ENCODE measurements at places on chromosomes 6 and 20. TPM values are rescaled to one million over a fixed set of nuclear protein-coding genes. Genes with fewer than 3 reads are reported as not detected.
A peak's percentile ranks its signal among the peaks of the same experiment; 100 is the strongest.

The RBL1 gene
- 10.3 TPM for total RNA-seq

The PTK7 gene
- total RNA-seq = 53.8 TPM

The NR2E1 gene
- not detected for total RNA-seq

The FAM83C gene
- not detected for total RNA-seq

The AVP gene
- total RNA-seq = not detected

The BCAS1 gene
- 0.29 TPM for total RNA-seq

The CST2 gene
- total RNA-seq = not detected

- DNase-seq = no peak
Measured at GRCh38 chr6:157068691-157069324, 254.5 kb downstream of the TMEM242 start.

DNA sequence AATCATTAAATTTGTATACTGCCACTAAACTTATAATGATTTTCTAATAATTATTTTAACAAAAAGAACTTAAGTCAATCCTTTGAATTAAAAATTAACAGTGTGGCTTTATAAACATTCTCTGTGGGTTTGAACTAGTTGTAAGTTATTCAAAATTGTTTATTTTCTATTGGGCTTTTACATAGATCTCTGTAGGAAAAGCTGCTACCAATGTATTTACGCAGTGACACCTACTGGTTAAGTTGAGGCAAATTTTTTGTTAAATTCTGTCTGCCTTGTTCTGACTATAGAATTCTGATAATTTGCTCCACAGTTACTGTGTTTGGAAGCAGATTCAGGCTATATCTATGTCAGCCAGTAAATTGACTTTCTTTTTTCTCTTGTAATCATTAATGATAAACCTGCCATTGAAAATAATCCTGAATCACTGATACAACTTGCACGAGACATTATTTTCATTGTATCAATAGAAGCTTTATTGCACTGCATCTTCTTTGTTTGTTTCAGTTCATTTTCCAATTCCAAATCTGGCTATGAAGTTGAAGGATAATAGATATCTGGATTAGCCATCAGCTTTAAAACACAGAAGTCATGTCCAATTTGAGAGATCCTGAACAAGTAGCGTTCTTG, 66.0 kb upstream of the UTRN start:
- DNase-seq = no peak

DNA sequence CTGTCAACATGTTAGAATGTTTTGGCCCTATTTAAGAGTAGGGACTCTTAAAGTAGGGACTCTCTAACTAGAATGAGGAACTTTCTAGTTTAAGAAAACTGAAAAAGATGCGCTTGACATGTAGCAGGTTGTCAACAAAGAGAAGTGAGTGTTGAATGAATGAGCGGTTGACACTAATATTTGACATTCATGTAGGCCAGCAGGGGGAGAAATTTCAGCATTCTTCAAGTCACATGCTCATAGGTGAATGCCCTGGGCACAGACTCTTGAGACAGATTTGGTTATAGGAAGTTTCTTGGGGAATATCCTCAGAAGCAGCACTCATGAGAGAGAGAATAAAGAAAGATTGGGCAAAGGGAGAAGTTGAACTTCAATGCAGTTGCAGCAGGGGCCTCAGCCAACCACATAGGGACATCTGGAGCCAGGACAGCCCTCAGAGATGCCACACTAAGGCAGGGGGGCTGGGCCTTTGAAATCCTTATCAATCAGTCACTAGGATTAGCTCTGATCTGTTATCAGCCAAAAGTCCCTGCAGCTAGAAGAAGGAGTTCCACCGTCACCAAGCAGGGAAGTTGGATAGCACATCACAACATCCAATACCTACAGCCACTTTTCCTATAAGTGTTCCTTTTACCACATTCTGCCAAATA, 145.1 kb upstream of the FKBP1C start:
- DNase-seq = no peak

DNA sequence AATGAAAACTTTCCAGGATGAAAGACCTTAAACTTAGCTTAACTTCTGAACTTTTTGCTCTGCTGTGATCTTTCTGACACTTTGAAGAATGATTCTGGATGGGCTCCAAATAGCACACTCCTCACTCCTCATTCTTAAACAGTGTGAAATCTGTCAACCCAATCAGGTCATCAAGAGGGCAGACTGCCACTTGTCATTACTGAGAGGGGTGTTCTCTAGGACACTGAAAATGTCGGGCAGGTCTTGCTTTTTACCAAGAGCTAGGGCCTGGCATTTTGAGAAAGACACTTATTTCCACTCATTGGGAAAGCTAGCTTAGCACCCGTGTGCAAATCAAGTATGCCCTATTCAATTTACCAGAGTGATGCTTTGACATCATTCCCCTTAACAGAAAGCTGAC, 122.2 kb downstream of the MTFR2 start:
- no peak for DNase-seq

DNA sequence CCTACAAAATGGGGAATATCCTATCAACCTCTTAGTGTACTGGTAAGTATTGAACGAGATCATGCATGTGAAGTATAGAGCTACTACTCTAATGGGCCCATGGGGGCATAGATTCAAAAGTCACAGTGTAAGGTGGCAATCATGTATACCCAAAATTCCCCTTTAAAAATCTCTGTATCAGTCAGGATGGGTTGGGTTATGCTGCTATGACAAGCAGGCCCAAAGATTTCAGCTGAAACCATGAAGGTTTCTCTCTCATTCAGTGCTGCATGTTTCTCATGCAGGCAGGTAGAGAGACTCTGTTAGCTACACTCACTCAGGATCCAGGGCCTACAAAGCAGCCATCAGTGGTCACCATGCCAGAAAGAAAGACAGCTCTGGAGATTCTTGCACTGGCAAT, 166.6 kb downstream of the MAFB start:
- no peak for DNase-seq

DNA sequence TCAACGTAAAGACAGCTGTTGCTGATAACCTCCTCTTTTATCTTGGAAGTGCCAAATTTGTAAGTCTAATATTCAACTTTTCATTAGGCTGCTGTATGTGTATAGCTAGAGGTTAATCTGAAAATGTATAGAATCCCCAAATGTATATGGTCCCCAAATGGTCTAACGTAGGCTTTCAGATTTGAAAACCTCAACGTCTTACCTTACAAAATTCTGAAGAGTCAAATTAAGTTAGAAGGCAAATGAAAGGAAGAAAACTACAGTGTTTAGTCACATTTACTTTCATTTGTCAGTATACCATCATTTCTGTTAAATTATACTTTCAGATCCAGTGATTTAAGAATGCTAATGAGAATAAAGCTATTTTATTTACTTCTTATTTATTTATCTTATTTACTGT, 256.9 kb downstream of the ARHGAP18 start:
- DNase-seq = no peak

DNA sequence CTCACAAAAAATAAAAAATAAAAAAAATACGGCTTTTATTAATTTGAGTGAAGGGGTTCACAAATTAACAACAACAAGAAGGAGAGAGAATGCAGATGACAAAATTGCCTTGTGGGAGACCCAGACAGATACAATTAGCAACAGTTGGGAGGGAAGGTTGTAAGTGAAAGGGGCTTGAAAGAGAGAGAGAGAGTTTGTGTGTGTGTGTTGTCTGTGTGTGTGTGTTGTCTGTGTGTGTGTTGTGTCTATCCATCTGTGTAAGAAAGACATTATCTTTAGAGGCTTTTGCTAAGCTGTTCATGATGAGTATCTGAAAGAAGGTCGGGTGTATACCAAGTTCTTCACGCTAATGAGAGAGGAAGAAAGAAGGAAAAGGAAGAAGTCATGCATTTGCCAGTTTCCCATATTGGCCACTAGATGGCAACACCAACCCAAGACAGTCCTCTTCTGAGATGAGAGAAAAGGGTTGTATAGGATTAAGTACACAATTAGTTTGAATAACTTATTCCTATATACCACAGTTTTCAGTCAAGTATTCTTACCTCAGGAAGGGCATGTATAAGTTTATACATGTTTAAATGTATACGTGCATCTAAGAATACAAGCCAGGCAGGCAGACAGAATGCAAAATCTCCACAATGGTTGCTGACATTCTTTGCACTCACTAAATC, 63.7 kb upstream of the CD2AP start:
- no peak for DNase-seq

- DNase-seq = no peak
Measured at GRCh38 chr6:22886650-22887581, 317.6 kb downstream of the HDGFL1 start.

DNA sequence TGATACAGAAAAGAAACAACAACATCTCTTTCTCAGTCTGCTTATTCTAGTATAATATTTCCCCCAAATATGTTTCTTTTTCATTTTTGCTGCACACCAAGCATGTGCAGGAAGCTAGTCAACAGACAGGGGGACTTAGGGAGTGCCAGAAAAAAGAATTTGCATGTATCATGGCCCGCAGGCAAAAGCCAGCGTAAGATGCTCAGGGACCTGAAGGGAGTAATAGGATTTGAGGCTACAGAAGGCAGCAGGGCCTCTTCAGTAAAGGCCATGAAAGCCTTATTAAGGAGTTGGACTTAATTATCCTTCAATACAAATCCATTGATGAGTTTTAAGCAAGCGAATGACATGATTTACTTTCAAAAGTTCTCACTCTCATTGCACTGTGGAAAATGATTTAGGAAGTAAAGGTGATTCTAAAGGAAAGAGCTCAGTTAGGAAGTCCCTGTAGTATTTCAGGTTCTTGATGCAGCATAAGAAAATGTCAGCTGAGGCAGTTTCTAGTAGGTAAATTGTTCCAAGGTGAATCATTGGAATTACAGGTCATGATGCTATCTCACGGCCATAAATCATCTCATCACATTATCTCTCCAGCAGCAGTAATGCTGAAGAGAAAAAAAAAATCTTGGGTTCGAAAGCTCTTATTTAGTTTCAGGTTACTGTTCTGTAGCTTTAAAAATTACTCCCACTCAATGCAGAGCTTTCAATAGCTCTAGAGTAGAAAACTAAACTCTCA, 94.8 kb downstream of the PTCHD4 start:
- no peak for DNase-seq

DNA sequence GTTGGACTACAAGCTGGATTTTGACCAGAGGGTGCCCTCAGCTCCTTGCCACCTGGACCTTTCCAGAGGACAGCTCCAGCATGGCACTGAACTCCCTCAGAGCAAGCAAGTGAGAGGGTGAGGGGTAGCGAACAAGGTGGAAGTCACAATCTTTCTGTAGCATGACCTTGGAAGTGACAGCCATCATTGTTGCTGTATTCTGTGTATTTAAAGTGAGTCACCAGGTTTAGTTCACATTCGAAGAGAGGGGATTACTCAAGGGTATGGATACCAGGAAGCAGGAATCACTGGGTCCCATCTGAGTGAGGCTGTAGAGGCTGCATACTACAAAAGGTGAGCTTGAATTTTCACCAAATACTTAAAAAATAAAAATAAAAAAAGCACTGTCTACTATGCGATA, 280.0 kb upstream of the SPTLC3 start:
- DNase-seq = no peak

DNA sequence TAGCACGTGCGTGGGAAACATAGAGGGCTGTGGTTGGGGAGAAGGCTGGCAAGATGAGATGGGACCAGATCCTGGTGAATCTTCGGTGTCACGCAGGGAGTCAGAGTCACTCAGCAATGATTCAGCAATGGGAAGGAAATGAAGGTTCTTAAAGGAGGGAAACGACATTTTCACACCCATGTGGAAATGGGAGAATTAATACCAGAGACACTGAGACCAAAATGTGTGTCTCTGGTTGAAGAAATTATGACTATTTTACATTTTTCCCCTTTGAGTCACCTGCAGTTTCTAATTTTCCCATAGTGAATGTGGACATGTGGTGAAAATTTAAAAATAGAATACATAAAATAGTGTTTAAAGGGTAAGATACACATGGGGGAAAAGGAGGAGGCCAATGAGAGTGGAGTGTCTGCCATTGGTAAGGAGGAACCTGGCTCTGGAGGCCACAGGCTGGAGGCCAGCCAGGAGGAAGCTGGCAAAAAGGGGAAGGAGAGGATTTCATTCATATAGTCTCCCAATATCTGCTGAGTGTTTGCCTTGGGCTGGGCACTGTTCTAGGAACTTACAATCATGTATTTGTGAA, 17.5 kb downstream of the NRN1 start:
- DNase-seq = no peak

- no peak for DNase-seq
Measured at GRCh38 chr20:61886721-61887595, 178.7 kb downstream of the TAF4 start.

GRCh38 chr20:45833030-45833882, at the start of gene SNX21:
SNX21 (plus strand) TSS chr20:45833799; CDS start chr20:45833920, 121 bp downstream.
- peak; percentile 95 for DNase-seq

- no peak for DNase-seq
Measured at GRCh38 chr6:90233994-90234393, 62.6 kb downstream of the BACH2 start.

- no peak for DNase-seq
Measured at GRCh38 chr20:58840816-58841538, 9.7 kb downstream of the GNAS-AS1 start.

GRCh38 chr6:99711925-99712324, 105.3 kb downstream of the PRDM13 start:
- DNase-seq = no peak

- DNase-seq = no peak
Measured at GRCh38 chr20:3651204-3651962, 11.8 kb downstream of the GFRA4 start.

- no peak for DNase-seq
Measured at GRCh38 chr6:143694560-143694959, 16.8 kb downstream of the PHACTR2 start.

GRCh38 chr20:19406381-19406780, 193.9 kb downstream of the SLC24A3 start:
- no peak for DNase-seq

DNA sequence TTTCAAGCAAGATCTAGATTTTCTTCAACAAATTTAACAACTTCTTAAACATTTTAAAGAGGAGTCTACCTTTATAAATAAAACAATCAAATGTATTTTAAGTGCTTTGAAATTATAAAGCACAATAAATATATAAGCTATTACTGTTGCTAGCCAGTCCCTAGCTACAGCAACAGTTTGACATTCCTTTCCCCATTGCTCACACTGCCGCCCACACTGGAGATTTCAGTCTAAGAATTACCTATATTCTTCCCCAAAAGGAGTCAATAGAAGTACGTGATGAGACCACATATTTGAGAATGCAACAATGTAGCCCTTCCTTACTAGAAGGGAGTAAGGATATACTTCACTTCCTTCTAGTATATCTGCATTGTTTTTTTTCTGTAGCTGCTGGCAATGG, 65.3 kb upstream of the RNF146 start:
- no peak for DNase-seq

GRCh38 chr20:38872036-38872435, 54.2 kb upstream of the FAM83D start:
- DNase-seq = no peak

GRCh38 chr6:158061361-158061708, 79.7 kb downstream of the SYNJ2 start:
- no peak for DNase-seq

GRCh38 chr20:62160876-62161275, 17.3 kb downstream of the SS18L1 start:
- no peak for DNase-seq

GRCh38 chr20:40945754-40946450, 82.7 kb upstream of the TOP1 start:
- DNase-seq = peak; percentile 25

- DNase-seq = no peak
Measured at GRCh38 chr6:165686596-165687365, 23.7 kb upstream of the PDE10A start.

GRCh38 chr20:58650776-58651558, at the start of gene STX16:
STX16 (plus strand) TSS chr20:58651283; CDS start chr20:58652007, 724 bp downstream.
- peak; percentile 87 for DNase-seq

- DNase-seq = no peak
Measured at GRCh38 chr6:109513571-109514071, 30.6 kb upstream of the ZBTB24 start.

- DNase-seq = no peak
Measured at GRCh38 chr6:4021854-4022695, 56.9 kb downstream of the FAM217A start.

All from uterus (tissue), 4 donors.